Activated T-cell treated with anti-CD3 and anti-CD28 coated beads, Interleukin-2, amount 50 U/mL, for 1 hour (primary cell): ENCODE measurements at places on chromosomes 13 and 19.
A peak's percentile ranks its signal among the peaks of the same experiment; 100 is the strongest.

DNA sequence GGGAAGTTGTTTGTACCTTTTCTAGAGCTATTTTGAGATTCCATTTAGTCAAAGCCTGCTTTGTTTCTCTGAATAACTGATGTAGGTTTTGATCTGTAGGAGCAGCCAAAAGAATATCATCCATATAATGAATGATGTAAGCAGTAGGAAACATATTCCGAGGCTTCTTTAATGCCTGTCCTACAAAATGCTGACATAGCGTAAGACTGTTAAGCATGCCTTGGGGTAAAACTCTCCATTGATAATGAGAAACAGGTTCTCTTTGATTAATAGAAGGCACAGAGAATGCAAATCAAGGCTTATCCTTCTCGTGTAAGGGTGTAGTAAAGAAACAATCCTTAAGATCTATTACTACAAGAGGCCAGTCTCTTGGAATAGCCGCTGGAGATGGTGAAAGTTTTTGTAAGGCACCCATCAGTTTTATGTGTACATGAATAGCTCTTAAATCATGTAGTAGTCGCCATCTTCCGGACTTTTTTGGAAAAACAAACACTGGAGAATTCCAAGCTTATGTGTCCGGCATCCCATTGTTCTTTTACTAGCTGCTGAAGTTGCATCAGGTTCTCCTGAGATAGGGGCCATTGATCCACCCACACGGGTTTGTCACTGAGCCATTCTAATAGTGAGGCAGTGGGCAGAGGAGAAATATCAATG is 13.5 kb downstream of the FPR3 start:
- no peak for DNase-seq

DNA sequence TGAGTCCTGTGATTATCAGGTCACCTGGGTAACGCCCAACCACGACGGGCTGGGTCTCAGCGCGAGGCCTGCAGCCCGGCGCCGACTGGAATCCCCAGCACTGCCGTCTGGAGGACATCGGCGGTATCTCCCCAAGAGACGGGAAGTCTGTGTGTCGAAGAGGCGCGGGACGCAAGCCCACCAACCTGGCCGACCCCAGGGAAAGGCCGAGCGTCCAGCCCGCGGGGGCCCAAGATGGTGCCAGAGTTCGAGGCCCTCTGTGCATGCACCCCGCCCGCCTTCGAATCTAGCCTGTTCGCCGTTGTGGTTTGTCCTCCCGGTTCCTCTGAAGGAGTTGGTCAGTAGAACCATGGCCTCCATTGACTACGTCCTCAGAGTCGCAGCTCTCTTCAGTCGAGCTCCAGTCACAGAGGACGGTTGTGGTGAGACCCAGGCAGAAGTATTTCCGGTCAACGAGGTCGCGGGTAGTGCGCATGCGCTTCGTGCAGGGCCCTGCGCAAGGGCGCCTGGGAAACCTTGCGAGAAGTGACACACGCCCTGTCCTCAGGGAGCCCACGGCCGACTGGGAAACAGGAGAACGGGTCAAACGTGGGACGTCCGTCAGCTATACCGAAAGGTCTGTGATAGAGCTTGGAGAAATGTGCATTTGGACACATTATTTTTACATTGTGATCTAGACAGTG is 24.1 kb upstream of the PEG3 start:
- DNase-seq, result no peak

- DNase-seq, result peak; percentile 76
These were observed 13.8 kb downstream of the SH2D3A start for GRCh38 chr19:6753178-6754031.

DNA sequence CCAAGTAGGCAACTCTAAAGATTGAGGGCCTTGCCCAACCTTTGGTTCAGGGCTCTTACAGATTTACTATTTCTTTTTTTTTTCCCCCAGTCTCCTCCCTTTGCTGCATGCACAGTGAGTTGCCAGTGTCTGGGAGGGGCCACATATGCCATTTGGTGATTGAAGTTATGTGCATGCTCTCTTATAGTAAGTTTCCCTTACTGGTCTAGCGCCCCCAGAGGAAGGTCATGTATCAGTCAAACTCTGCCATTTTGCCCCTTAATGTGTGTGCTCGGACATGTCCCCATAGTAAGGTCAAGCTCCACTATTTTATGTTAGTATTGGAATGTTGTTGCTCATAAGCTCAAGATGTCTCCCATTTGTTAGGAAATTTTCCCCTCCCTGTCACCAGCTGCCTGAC is 1138.0 kb upstream of the SLC10A2 start:
- no peak for DNase-seq

GRCh38 chr13:42758515-42758914 is 22.9 kb upstream of the FAM216B start:
- DNase-seq, result no peak

DNA sequence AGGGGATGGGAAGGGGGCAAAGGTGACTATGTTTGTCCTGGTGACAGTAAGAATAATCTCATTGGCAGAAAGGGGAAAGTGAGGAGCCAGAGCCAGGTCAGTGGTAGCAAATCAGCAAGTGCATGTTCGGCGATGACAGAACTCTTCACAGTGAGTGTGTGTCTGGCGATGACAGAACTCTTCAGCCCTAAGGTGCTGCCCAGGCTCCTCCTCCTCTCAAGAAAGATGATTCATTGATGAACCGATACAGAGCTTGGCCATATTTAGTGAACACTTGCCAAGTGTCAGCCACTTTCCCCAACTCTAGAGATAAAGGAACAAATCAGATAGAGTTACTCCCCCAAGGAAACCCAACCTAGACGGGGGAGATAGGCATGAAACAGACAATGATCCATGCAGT is 199.3 kb upstream of the UBL3 start:
- DNase-seq, result no peak

GRCh38 chr13:20519875-20520274 is 5.8 kb downstream of the CRYL1 start:
- no peak for DNase-seq

DNA sequence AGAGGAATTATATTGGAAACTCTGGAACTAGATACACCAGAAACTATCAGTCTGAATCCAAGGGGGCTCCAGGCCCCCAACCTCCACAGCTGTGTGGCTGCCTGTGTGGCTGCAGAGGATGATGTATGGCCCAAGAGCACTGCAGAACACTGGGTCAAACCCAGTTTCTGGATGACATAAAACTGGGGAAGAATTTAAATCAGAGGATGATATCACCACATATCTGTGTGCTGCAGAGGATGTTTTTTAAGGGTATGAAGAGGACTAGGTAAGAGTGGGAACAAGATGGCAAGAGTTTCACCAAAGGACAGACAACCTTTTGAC is 226.4 kb downstream of the SUCLA2 start:
- DNase-seq, result no peak

GRCh38 chr13:98050041-98050466 is 92.8 kb upstream of the FARP1 start:
- DNase-seq, result no peak

GRCh38 chr13:76019421-76020044 is 383.4 kb downstream of the LMO7 start:
- DNase-seq, result no peak

GRCh38 chr19:31436121-31436776 is 87.0 kb upstream of the TSHZ3 start:
- no peak for DNase-seq

DNA sequence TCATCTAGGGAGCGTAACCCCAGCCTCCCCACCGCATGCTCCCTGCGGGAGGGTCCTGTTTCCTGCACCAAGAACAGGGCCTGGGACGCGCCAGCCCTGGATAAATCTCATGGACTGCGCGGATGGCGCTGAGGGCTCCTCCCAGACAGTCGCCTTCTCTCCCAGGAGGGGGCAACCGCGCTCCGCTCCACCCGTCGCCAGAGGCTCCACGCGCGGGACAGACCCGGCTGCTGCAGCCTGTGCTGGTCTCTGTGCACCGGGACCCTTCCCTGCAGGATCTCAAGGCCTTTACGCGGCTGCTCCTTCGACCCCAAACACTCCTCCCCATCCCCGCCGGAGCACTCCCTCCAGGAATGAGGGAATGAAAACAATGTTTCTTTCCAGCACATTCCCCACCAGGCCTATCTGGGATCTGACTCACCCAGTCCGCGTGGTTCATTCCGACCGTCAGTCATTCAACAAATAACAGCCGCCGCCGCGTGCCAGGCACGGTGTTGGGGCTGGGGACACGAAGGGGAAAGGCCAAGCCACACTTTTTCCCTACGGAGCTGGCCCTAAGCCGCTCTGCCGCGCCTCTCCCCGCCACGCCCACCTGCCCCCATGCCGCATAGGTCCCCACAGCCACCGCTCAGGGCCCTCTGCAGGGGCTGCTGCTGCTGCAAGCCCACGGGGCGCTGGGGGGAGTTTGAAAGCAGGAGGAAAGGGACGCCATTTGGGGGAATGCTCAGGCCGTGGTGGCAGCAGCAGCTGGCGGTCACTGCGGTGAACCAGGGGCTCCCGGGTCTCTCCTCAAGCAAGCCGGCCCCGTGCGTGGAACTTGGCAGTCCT is 6.0 kb downstream of the PNMA8B start:
- peak; percentile 29 for DNase-seq

DNA sequence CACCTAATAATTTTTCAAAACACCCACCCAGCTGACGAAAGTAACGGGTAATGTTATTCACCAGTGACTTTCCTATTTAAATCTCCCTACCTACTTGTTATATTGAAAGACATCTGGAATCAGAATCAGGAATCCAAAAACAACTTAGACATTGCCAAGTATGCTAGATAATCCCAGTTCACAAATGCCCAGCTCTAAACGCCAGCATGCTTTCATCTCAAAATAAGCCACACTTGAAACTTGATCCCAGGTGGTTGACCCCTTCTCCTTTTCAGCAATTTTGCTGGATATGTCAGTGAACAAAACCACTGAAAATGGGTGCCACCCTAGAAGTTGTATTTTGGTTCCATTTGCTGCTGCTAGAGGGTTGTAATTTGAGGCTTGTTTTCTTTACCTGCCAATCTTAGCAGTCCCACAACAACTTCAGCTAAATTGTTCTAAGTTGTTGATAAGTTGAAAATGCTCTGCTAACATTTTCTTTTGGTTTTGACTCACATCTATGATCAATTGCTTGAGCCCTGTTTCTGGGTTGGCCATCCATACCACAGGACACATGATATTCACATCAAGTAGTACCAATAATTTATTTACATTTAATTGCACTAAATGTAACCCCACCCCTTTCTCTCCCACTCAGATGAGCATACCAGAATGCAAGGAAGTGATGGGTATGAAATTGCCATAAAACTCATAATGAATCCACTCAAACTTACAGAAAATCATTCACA is 66.4 kb downstream of the DCT start:
- no peak for DNase-seq

GRCh38 chr13:79626924-79627323 is 146.0 kb downstream of the NDFIP2 start:
- no peak for DNase-seq

DNA sequence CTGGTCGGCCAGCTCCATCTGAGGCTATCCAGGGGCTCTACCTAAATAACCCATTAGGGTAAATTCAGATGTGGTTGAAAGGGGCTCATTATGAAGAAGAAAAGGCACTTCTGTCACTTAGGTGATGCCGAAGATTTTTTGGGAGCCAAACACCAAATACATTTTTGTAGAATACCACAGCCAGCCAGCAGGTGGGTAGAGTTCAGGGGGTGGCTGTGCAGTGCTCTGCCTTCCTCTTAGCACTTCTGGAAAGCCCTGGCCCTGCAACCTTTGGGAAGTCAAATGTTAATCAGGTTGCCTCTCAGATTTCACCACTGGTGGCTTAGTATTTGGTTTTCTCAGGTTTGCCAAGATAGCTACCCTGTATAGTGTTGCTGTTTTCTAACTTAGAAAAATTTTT is 18.5 kb upstream of the GPR18 start:
- DNase-seq, result no peak

- DNase-seq, result no peak
These were observed 2.1 kb downstream of the SOX21 start for GRCh38 chr13:94710065-94710781.

GRCh38 chr13:77767413-77767812 is 69.9 kb downstream of the SLAIN1 start:
- no peak for DNase-seq

DNA sequence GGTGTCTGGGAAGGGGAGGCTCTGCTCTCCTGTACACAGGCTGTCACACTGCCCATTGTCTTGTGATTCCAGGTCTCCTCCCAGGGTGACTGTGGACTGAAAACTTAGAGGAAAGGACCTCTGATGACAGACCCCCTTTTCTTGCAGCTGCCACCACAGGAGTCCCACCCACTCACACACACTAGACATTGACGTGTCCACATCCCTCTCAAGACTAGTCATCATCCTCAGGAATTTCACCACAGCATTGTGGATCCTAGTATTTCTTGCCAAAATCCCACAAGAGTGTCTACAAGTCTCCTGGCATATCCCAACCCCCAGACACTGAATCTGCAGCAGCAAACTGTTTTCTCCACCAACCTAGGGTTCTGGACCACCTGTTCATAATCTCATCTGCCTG is 5.3 kb downstream of the ZNF85 start:
- DNase-seq, result no peak

- DNase-seq, result peak; percentile 77
These were observed 5.6 kb downstream of the UHRF1 start for GRCh38 chr19:4914736-4915501.

DNA sequence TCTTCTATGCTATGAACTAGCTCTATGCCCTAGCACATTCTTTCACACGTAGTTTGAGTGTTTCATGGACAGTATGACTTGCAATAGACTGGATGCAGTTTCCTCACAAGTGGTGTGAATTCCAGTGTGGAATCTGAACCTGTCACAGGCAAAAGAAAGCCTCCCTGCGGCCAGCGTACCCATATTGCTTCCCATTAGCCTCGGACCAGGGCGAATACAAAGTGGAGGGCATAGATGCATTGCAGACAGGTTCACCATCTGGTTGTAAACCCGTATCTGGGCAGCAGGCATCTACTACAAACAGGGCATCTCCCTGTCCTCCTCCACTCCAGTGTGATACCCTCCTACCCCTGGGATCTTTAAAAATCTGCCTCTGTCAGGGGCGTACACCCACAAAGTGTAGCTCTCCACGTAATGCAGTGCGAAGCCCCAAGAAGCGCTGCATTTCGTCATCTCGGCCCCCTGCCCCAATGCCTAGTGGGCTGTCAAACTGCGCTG is 1.4 kb upstream of the CIC start:
- no peak for DNase-seq

DNA sequence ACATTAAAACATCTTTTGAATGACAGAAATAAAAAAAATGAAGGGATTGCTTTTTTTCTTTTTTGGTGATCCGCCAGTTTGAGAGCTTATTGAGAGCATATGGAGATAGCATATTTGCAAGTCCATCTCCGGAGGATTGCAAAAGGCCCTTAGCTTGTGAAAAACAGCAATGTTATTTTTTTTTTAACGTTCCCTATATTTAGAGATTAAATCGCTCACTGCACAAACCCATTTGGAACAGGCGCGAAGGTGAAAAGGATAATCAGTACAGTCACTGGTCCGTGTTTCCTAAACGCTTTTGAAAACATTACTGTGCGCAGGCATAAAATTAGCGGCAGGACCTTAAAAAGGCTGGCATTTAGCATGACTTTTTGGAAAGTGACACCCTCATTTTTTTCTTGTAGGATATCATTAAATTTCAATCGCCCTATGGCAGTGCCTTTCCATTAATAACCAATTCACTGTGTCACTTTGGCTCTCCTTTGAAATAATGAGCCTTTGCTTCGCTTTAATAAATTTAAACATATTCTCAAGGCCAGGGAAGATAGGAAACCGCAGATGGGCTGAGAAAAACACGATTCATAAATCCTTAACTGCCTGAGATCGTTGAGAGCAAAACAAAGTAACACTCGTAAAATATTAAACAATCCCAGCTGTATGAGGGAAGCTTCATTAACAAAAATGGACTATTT is 342.2 kb downstream of the DACH1 start:
- DNase-seq, result no peak
